ENCODE measurements at places on chromosomes 1 and 21.

- DNase-seq = no peak
Measured at GRCh38 chr1:111174070-111174469, 26.4 kb downstream of the DENND2D start.

DNA sequence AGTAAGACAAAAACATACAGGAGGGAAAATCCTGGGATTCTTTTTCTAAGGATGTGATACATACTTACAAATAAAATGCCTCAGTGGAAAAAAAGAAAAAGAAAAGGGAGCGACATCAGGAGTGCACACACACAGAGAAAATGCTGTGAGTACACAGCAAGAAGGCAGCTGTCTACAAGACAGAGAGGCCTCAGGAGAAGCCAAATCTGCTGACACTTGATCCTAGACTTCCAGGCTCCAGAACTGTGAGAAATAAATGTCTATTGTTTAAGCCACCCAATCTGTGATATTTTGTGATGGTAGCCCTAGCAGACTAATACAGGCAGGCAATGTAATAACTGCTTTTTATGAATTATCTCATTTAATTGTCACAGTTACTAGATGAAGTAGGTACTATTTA is 17.0 kb upstream of the TRIM45 start:
- DNase-seq = no peak

GRCh38 chr1:151504252-151504651 is 6.9 kb upstream of the CGN start:
- DNase-seq = no peak

DNA sequence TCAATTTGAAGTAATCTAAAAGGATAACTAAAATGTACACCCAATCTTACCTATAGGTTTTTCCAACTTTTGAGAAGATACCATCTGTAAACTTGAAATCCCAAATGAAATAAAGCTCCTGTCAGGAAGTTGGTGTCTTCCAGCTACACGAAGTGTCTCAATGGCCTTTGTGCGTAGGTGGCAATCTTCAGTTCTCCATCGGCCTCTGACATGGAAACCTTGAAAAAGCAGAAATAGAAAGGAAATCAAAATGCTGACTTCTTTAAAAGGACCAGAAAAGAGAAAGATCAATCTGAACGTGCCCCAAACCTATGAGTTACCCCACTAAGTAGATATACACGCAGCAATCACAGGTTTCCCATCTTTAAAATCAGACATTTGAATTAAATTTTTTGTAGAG is 10.0 kb downstream of the MKNK1 start:
- no peak for DNase-seq

- DNase-seq = no peak
Measured at GRCh38 chr1:36157973-36158826, 2.2 kb downstream of the MAP7D1 start.

DNA sequence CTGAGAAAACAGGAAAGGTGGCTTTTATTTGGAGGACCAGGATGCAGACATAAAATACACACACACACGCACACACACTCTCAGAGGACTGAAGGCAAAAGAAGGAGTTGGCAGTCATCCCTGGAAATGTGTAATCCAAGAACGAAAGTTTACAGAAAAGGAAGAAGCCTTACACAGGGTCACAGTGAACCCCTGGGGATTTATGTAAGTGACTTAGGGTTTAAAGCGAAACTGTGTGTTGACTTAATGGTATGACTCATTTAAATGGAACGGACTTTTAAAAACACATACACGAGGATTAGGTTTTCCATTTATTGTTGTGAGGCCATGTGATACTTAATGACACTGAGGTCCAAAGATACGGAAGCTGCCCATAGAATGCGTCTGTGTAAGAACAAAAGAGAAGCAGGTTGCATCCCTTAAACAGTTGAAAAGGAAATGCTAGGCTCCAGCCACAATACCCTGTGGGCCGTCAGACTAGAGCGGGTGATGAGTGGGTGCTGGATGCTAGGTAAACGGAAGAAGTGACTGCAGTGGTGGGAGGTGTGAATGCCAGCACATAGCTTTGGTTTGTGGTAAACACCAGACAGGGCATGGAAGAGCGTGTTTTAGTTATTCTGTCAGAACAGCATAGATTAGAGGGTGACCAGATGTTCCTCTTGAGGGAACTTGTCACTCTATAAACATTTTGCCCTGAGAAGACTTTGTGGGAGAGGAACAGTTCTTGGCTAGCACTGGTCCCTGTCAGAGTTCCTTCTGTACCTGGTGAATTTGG is 21.6 kb upstream of the BCL10 start:
- peak; percentile 98 for DNase-seq

GRCh38 chr1:55993646-55994318 is 585.6 kb downstream of the PLPP3 start:
- DNase-seq = no peak

DNA sequence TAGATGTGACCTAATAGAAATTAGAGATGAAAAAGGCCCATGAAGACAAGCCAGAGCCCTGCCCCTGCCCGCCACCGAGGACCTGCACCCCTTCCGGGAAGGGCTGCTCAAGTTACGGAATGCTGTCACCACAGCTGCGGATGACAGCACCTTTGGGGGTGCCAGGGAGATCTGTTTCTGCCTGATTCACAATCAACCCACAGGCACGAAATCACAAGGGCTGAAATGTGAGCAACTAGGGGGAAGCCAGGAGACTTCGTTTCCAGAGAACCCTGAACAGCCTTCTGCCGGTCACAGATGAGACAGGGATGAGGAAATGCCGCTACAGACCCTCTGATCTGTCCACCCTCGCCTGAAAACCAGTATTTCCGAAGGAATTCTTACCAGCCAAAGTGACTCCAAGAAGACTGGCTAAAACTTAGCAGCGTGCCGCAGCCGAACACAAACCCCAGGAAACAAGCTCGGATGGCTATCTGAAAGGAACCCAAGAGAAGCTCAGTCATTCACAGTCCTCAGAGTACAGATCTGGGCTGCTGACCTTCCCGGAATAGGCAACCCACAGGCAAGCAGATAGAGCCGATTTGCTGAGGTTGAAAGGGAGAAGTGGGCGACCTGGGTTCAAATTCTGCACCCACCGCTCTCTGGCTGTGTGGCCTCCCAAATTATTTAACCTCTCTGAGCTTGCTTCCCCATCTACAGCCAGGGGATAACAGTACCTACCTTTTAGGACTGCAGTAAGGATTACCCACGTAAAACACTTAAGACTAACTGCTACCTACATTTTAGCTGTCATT is 1.1 kb downstream of the ICMT start:
- no peak for DNase-seq
